ENCODE measurements at places on chromosomes 3 and 15.
A peak's percentile ranks its signal among the peaks of the same experiment; 100 is the strongest.

DNA sequence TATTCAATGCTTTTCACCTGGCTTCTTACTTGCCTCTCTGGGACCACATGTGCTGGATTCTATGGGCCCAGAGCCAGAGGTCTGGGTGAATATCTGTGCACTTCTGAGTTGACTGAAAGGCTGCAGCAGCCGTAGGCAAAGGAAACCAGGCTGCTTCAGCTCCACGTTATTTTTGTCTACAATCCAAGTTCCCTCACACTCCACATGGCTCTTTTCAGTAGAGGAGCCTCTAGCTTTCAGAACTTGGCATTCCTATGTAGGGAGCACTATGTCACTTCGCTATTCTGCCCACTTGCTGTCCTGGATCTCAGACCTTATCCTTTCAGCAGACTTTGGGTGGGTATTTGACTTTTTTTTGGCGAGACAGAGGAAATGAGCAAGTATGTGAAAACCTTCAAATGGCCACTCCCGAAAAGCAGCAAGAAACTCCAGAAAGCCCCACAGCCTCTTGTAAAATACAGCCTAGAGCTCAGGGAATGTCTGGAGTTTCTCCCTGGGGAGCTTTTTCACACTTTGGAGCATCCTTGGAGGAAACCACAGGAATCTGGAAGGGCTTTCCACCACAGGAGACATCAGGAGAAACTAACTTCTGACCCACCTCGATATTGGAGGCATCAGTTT, 80.9 kb downstream of the DUT start:
- no peak for DNase-seq

GRCh38 chr3:119326976-119327375, 32.8 kb downstream of the ARHGAP31 start:
- no peak for DNase-seq

DNA sequence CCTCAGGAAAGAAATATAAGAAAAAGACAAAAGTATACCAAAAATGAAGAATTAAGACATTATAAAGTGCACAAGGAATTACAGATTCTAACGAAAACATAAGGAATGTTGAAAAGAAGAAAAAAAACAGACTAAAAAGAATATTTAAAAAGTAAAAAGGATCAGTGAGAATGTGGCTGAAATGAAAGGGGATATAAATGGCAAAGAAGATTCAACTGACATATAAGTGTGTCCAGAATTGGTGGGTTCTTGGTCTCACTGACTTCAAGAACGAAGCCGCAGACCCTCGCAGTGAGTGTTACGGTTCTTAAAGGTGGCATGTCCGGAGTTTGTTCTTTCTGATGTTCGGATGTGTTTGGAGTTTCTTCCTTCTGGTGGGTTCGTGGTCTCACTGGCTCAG, 44.8 kb downstream of the DCBLD2 start:
- DNase-seq, result no peak

- DNase-seq, result no peak
Observed at GRCh38 chr3:145145461-145145860, 1015.5 kb downstream of the PLOD2 start.

GRCh38 chr3:142225885-142226215, 465 bp upstream of the GK5 start:
- no peak for DNase-seq

- no peak for DNase-seq
Observed at GRCh38 chr3:23676093-23676492, 129.7 kb upstream of the UBE2E1 start.

- DNase-seq, result no peak
Observed at GRCh38 chr3:17747174-17747889, 4.9 kb upstream of the TBC1D5 start.

GRCh38 chr3:117820658-117821299, 1111.2 kb downstream of the TUSC7 start:
- no peak for DNase-seq

DNA sequence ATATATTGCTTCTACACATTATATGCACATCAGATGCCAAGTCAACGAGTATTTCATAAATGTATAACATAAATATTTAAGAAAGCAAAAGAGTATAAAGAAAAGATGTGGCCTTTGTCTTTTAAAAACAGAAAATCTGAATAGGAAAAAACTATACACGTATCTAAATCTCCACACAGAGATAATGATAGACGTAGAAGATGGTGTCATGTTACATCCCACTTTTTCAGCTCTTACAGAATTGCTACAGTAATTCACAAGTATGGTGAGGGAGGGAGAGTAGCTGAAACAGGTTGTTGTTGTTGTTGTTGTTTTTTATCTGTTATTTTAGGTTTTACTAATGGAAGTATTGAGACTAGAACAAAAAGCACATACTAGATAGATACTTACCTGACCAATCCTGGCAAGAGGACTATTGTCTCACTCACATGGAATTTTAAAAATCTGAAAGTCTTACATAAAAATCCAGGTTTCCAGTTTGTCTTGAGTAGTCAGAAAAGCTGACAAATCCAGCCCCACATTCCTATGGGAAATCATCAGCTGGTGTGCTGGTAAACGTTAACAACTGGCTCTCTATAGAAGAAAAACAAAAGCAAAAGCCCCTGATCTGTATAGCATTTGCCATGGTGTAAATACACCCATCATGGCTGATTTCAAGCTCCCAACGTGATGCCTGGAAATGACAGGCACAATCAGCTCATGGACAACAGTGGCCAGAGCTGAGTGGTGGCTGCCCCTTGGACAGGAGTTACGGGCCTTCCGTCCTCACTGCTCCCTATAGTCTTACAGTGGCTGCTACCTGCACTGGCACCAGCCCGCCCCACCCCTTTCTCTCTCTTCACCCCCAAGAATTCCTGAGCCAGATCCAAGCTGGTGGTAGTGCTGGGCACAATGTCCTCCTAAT, 47.4 kb upstream of the VGLL4 start:
- DNase-seq, result no peak

GRCh38 chr3:152121270-152121636, 147.5 kb upstream of the MBNL1 start:
- DNase-seq, result no peak

- no peak for DNase-seq
Observed at GRCh38 chr3:152836269-152836668, 1.3 kb downstream of the P2RY1 start.

DNA sequence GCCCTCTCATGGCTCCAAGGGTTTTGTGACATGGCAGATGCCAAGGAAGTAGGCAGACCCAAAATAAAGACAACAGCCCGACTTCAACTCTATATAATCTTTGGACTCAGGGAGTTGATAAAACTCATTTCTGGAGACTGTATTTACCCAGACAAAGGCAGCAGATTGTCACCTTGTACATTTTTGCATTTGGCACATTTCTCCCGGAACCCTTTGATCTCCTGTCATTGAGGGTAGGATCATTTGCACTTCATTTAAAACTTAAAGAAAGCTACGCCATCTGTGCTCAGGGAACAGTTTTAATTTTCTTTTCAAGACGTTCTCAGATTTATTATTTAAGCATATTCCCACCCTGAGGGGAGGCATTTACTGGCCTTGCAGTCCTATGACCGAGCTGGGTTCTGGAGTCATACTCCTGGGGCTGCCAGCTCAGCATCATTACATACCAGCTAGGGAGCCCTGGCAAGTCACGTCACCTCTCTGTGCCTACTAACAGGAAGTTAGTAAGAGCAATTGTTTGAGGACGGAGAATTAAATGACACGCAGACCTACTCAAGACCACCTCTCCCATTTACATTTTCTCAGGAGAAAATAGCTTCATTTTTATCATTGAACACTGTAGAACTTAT, 5.9 kb downstream of the CDCP1 start:
- DNase-seq, result no peak

GRCh38 chr3:169542331-169542751, 121.2 kb downstream of the MECOM start:
- DNase-seq, result no peak

DNA sequence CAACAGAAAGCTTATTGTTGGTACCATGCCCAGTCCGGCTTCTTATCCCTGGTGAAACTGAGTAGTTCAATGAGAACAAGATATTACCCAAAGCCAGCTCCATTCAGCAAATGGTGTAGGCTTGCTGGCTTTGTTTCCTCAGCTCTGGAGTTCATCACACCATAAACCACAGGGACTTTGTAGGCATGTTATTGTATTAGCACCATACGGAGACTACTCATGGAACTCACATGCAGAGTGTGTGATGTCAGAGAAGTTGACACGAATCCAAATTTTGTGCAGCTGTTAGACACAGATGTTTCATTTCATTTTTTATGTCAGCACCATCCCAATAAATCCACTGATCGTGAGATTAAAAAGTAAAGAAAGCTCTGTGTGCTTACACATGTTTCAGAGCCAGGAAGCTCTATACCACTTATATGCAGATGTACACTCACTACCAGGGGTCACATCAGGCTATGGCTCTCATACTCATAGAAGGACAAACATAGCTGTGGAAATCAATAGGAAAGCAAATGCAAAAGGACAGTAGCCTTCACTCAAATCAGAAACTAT, 63.4 kb upstream of the LEKR1 start:
- no peak for DNase-seq

- no peak for DNase-seq
Observed at GRCh38 chr3:116579840-116580239, 129.7 kb upstream of the TUSC7 start.

DNA sequence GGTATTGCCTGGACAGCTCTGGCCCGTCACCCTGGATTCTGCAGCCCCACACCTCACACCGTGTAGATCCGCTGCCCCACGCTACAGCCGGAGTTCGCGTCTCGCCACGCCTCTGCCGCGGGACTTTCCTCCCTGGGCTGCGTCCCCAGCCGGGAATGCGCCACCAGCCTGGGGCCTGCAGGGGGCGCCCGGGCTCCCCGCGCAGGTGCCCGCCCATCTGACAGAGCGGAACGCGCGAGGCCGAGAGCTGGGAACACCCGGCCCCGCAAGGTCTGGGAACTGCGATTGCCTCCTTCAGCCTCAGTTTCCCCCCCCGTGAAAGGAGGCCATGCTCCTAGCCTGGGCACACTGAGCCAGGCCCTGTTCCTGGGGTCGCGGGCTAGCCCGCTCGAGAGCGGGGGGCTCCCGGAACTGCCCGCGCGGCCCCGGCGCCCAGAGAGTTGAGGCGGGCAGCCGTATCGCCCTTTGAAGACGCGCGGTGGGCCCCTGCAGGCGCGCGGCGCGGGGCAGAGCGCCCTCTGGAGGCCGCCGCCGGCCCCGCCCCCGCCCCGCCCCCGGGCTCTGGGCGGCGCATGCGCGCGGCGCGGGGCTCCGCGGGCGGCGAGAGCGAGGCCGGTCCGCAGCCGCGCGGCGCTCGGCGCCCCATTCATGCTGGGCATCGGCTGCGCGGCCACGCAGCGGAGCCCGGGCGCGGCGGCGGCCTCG, at the start of gene PLXNA1:
Gene PLXNA1, plus strand, starts transcription at position 645 of the 705 bp plus-strand sequence. CDS start 5,479 bp downstream, outside the sequence.
- peak; percentile 77 for DNase-seq

GRCh38 chr15:48510976-48511375, 134.5 kb downstream of the FBN1 start:
- no peak for DNase-seq

DNA sequence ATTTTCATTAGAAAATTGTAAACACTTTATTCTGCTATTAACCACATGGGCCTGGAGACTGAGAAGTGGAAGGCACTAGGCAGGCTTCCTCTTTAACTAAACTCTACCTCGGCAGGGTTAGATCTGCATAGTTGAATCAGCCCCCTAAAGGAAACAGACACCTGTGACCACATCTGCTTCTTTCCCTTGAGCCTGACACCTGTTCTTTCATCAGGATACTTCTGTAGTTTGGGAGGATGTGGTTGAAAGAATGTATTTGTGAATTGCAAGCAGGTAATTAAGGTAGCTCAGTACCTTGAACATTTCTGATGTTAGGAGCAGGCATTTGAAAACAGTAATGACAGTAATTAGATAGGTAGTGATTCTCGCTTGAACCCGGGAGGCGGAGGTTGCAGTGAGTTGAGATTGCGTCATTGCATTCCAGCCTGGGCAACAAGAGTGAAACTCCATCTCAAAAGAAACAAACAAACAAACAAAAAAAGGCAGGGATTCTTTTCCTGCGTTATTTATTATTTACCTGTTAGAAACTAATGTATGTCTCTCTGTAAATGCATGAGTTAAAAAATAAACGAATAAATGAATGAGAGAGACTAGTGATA, 468.5 kb downstream of the NLGN1 start:
- no peak for DNase-seq

- DNase-seq, result no peak
Observed at GRCh38 chr15:78440375-78441373, 2.7 kb downstream of the IREB2 start.

- no peak for DNase-seq
Observed at GRCh38 chr15:100336061-100336460, 5.7 kb downstream of the ADAMTS17 start.

- DNase-seq, result no peak
Observed at GRCh38 chr3:49511639-49512038, 41.6 kb downstream of the DAG1 start.

DNA sequence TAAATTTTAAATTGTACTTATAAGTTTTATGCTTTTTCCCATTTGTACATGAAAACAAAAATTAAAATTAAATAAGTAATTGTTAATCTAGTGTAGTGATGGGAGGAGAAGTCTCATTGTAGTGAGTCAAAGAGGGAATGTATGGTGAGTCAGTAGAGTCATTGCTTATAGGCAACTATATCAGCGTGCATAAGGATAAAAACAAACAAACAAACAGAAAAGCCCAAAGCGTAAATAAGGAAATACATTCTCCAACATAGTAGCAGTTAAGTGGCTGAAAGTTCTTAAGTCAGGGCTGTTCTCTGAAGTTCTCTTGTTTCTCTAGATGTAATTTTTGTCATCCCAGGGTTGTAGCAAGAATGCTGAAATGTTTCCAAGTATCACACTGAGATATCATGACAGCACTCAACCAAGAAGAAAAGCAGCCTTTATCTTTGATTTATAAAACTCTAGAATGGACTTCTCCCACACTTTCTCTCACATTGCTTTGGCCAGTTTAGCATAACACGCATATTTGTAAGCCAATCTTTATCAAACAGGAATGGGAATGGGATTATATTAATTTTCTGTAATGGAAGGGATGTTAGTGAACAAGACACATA, 184.1 kb upstream of the TP63 start:
- DNase-seq, result no peak

GRCh38 chr15:41258750-41259471, 27.8 kb downstream of the CHP1 start:
- DNase-seq, result no peak

Measured in activated gamma-delta T cell treated with anti-CD3 and anti-CD28 coated beads, Interleukin-2, amount 50 U/mL, for 16 hours (primary cell).